Left lobe of liver (tissue), 2 donors: ENCODE measurements at places on chromosomes 3 and 15. TPM values are rescaled to one million over a fixed set of nuclear protein-coding genes. Genes with fewer than 3 reads are reported as not detected.

GRCh38 chr15:21260966-21261395, 179.3 kb downstream of the POTEB3 start:
- DNase-seq, result no peak

DNA sequence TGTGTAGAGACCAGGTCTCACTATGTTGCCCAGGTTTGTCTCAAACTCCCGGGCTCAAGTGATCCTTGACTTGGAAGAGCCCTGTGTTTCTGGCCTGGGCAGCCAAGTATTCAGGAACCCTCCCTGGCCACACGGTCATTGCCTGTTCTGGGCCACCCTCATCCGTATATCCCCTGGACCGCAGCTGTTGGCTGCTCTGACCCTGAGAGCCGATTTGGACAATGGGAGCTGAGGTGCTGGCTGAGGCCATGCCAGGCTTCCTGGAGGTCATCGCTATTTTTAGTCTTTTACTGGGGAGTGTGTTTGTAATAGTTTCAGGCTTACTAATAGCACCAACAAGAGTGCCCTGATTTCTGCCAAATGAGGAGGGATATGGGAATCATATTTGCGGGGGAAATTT, 60.7 kb downstream of the ADAMTS7 start:
- peak; percentile 43 for DNase-seq

DNA sequence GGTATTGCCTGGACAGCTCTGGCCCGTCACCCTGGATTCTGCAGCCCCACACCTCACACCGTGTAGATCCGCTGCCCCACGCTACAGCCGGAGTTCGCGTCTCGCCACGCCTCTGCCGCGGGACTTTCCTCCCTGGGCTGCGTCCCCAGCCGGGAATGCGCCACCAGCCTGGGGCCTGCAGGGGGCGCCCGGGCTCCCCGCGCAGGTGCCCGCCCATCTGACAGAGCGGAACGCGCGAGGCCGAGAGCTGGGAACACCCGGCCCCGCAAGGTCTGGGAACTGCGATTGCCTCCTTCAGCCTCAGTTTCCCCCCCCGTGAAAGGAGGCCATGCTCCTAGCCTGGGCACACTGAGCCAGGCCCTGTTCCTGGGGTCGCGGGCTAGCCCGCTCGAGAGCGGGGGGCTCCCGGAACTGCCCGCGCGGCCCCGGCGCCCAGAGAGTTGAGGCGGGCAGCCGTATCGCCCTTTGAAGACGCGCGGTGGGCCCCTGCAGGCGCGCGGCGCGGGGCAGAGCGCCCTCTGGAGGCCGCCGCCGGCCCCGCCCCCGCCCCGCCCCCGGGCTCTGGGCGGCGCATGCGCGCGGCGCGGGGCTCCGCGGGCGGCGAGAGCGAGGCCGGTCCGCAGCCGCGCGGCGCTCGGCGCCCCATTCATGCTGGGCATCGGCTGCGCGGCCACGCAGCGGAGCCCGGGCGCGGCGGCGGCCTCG, at the start of gene PLXNA1:
Gene PLXNA1 (plus strand): TSS at position 645 of the 705 bp plus-strand sequence. CDS start 5,479 bp downstream, outside the sequence.
- DNase-seq, result peak; percentile 79

DNA sequence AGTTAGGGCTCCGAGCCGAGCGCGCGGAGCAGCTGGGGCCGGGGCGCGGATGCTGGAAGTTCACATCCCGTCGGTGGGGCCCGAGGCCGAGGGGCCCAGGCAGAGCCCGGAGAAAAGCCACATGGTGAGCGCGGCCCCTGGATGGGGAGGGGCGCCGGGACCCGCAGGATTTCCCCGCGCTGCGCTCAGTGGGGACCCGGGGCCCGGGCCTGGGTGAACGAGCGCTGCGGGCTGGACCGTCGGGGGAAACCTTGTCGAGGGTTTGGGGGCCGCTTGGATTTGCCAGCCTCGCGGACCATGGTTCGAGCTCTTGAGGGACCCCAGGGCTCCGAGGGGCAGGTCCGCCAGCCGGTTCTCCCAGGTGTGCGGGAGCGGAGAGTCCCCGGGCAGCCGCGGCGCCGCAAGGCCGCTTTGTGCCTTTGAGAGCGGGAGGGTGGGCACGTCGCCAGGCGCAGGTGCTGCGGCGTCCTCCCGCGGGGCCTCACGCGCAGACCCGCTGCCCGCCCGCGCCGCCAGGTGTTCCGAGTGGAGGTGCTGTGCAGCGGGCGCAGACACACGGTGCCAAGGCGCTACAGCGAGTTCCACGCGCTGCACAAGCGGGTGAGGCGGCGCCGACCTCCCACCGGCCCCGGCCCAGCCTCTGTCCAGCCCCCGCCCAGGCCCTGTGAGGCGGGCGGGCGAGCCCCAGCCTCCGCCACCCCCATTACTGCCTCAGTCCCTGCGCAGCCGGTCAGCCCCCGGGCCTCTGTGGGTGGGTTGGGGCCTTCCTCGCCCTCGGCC, at the start of gene SNX22:
Gene SNX22 (plus strand): TSS at position 5 of the 780 bp plus-strand sequence. CDS start 45 bp downstream, at position 50.
- DNase-seq, result no peak

- DNase-seq, result peak; percentile 50
Observed at GRCh38 chr15:66452971-66453580, 44.5 kb downstream of the SNAPC5 start.

GRCh38 chr3:50153782-50154475, 1.2 kb upstream of the SEMA3F start:
- no peak for DNase-seq

DNA sequence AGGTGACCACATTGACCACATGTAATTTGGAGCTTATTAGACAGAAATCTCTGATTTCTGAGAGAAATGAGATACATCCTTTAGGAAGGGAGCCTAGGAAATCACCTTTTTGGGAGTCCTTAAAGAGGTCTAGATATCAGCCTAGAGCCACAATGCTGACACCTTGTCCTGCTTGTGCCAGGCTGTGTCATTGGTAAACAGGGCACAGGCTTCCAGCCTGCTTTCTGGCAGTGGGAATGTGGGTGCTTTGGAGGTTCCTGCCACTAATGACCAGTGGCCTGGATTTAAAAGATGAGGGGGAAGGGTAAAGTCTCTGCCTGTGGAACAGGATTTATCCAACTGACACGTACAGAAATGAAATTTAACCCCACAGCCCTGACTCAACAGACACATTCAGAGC, 169.8 kb upstream of the KBTBD8 start:
- DNase-seq, result peak; percentile 58

- DNase-seq, result peak; percentile 65
Observed at GRCh38 chr3:51099794-51100535, 285.1 kb upstream of the MANF start.

- DNase-seq, result no peak
Observed at GRCh38 chr15:29924750-29925149, 102.5 kb upstream of the TJP1 start.

DNA sequence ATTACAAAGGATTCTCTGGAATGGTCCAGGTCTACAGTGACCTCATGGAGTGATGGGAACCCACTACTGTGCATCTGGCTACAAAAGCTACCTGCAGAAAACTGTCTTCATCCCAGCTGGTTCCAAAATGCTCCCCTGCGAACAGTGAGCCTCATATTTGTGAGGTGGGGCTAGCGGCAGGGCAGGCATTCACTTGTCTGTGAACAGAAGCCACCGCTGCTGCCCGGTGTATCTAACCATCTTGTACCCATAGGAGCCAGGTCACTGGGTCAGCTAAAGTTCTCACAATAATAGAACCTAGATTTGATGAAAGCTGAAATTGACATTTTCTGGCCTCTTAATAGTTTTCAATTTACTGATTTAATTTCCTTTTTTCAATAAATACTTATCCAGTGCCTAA, 150.7 kb downstream of the KLF13 start:
- DNase-seq, result no peak

DNA sequence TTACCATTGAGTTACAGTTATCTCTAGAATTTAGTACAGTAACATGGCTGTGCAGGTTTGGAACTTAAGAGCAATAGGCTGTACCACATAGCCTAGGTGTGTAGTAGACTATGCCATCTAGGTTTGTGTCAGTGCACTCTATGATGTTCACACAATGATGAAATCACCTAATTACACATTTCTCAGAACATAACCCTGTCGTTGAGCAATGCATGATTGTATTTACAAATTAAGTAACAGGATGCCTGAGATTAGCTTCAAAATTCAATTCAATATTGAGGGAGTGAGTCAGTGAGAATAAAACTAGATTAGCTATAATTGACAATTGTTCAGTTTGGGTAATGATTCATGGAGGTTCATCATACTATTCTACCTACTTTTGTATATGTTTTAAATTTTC, 633.8 kb downstream of the IGSF11 start:
- DNase-seq, result no peak

- DNase-seq, result no peak
Observed at GRCh38 chr3:142065932-142066331, 83.4 kb downstream of the TFDP2 start.

Gene COL8A1
- total RNA-seq, result 0.75 TPM

Gene NEK10
- total RNA-seq, result 2.4 TPM

Gene ARGFX
- total RNA-seq, result not detected

Gene ATP2B2
- total RNA-seq, result 37.9 TPM

Gene KLHL40
- not detected for total RNA-seq

Gene CPEB1
- 0.23 TPM for total RNA-seq

Gene GOLGA8B
- total RNA-seq, result 41.6 TPM

Gene SLC6A20
- total RNA-seq, result 0.08 TPM

Gene LCMT2
- total RNA-seq, result 3.7 TPM

Gene PRICKLE2
- total RNA-seq, result 3.6 TPM

Gene CYP1A2
- 120 TPM for total RNA-seq

Gene SNTN
- not detected for total RNA-seq
